Left ventricle myocardium superior (tissue), 1 donor: ENCODE measurements at places on chromosomes 13 and 19. TPM values are rescaled to one million over a fixed set of nuclear protein-coding genes. Genes with fewer than 3 reads are reported as not detected.
A peak's percentile ranks its signal among the peaks of the same experiment; 100 is the strongest.

The LHB gene
- not detected for total RNA-seq

The FIZ1 gene
- 16.3 TPM for total RNA-seq

DNA sequence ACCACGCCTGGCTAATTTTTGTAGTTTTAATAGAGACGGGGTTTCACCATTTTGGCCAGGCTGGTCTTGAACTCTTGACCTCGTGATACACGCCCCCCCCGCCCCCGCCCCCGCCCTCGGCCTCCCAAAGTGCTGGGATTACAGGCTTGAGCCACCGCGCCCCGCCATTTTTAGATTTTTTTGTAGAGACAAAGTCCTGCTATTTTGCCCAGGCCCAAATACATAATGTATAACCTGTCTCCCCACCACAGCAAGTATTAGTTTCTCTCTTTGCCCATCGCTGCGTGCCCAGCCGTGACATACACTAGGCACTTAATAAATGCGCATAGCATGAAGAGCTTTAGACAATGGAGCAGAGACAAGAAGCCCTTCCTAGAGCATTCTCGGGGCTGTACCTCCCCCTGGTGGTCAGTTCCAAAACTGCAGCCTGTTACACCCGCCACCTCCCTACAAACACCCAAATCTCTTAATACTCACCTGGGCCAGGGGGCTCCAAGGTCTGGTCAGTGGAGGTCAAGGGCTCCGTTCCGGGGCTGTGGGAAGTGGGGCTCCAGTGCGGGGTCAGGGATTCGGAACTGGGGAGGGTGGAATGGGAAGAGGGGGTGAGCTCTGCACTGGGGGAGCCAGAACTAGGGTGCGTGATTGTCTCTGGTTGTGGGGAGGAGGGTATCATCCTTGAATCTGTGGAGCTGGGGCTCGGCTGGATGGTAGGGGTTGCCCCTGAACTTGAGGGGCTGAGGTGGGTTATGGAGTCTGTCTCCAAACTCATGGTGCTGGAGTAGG is 22.5 kb downstream of the IQCN start:
- DNase-seq = peak; percentile 75

DNA sequence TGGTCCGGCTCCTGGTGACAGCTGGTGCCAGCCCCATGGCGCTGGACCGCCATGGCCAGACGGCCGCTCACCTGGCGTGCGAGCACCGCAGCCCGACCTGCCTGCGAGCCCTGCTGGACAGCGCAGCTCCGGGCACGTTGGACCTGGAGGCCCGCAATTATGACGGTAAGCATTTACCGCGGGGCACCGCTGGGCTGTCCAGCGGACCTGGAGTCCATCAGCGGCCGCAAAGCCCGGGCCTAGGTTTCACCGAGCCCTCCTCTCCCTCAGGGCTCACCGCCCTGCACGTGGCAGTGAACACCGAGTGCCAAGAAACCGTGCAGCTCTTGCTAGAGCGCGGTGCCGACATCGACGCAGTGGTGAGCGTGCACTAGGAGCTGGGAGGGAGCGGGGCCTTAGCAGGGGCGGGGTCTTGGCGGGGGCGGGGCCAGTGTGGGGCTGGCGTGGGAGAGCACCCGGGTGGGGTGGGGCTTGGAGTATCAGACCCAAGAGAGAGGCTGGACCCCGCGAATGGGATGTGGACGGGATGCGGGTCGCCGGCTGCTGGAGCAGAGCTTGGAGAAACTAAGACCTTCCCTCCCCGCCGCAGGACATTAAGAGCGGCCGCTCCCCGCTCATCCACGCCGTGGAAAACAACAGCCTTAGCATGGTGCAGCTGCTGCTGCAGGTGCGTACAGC is 8.7 kb downstream of the BCL3 start:
- peak; percentile 83 for DNase-seq

GRCh38 chr13:47859165-47859564 is 141.9 kb downstream of the SUCLA2 start:
- DNase-seq = no peak

DNA sequence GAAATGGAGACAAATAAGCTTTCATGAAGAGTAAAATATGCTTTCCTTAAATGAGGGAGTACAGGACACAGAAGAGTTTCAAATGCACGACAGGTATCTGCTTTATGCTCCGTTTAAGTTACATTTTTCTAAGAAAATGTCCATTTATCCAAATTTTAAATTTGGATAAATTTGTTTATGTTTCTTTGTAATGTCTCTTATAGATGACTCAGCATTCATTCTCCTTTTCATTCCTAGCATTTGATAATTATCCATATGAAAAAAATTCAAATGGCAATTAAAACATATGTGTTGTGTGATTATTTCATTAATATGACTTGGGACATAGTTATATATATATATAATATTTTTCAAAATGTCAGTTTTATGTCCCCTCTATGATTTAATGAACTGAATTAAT is 1449.3 kb downstream of the SLITRK1 start:
- no peak for DNase-seq

The MLLT1 gene
- 45.8 TPM for total RNA-seq

The TNFRSF19 gene
- 41.6 TPM for total RNA-seq

- peak; percentile 13 for DNase-seq
These were observed 23.4 kb downstream of the MED26 start for GRCh38 chr19:16604615-16605014.

The PSG11 gene
- total RNA-seq = not detected

- no peak for DNase-seq
These were observed 11.9 kb upstream of the C13orf42 start for GRCh38 chr13:51122868-51123566.

The RNF113B gene
- not detected for total RNA-seq

DNA sequence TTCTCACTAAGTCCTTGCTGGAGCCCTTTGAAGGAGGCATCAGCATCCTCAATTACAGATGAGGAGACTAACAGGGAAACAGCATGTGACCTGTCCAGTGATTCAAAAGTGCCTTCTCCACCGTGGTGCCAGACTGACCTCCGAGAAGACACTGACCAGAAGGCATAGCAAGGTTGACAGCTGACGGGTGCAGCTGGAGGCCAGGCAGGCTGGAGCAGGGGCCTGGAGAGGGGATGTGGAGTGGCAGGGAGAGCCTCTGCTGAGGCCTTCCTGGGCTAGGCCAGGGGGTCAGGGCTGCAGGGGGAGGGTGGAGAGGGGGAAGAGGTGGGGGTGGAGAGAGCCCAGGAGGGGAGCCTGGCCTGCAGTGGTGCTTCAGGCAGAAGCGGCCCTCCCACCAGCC is 66.3 kb downstream of the KCTD15 start:
- peak; percentile 33 for DNase-seq

GRCh38 chr19:35146746-35147459 is 3.8 kb downstream of the FXYD7 start:
- DNase-seq = no peak

DNA sequence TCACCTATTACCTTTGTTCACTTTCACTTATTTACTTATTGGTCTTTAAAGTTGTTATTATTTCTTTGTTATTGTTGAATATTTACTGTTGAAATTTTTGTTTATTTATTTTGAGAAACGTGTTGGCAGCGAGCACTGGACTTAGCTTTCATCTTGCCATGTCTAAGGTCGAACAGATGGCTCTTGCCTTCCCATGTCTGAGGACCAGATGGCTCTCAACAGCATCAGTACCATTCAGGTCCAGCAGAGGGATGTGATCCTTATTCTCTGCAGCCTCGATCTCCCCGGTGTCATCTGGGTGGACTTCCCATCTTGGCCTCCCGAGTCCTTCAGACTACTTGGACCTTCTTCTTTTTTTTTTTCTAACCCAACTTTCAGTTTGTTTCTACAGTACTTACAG is 1437.6 kb downstream of the UQCRFS1 start:
- DNase-seq = no peak

DNA sequence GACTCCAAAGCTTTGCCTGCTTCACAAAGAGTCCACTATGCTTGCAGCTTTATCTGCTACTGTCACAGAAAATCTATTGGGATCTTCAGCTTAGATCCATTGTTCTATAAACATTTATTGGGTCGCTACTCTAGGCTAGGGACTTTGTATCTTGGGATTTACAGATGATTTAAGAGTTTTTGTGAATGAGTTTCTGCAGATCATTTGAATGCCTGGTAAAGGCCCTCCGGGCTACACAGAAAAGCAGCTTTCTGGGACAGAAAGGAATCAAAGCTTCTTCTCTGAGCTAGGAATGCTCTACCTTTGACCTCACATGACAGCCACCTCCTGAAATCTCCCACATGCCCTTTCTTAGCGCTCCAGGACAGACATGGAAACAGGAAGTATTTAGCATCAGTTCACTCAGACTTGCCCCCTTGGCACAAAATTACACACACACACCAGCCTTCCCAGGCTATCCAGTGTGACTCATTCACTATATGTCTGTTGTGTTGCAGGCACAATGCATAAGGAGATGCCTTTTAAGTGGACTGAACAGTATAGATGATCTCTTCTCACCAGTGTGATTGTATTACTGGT is 492.4 kb downstream of the DACH1 start:
- no peak for DNase-seq

- DNase-seq = peak; percentile 76
These were observed 1.0 kb downstream of the EPOR start for GRCh38 chr19:11382898-11383705.

- no peak for DNase-seq
These were observed 6.5 kb downstream of the PIAS4 start for GRCh38 chr19:4013886-4014540.

DNA sequence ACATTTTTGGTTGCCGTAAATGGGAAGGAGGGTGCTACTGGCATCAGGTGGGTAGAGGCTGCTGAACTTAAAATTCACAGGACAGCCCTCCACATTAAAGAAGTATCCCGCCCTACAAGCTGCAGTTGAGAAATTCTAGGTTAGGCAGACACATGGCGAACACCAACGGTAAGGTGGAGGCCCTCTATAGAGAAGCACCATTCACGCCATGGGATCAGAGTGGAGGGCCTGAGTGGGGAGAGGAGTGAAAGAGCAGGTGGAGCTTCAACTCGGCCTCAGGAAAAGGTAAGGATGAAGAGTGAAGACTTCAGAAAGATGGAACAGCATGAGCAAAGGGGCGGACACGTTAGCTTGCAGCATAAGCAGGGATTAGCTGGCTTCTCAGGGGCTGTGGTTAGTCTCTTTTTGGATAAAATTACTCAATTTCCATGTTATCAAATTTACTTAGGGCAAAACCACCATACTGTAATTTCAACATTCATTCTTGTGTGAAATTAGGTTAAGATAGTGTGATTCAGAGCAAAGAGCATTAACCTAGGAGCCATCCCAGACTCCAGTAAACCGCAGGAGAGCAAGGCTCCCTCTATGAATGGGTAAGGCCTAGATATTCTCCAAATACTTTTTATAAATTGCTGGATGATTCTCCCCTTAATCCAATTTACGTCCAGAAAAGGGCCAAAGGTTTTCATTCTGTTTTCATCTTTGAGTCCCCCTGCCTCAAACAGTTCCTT is 1.2 kb downstream of the EEF1AKMT1 start:
- no peak for DNase-seq

GRCh38 chr13:73223372-73223781 is 164.6 kb downstream of the KLF5 start:
- no peak for DNase-seq

- no peak for DNase-seq
These were observed 2.4 kb upstream of the CTU1 start for GRCh38 chr19:51110666-51110971.

DNA sequence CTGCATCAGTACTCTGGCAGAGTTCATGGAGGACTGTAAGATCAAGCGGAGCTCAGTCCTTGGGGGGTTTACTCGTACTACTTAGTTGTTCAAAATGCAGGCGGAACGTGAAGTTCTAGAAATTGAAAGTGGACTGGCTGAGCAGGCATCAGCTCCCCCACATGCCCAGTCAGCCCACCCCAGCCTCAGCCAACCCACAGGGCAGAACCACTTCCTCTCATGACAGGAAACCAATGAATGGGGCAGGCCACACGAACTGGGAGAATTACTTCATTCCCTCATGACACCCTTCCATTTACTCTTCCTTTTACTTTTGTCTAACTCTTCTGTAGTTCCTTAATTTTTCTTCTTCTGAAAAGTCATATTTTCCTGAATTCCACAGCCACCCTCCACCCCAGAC is 71.9 kb downstream of the FLT1 start:
- DNase-seq = peak; percentile 49

DNA sequence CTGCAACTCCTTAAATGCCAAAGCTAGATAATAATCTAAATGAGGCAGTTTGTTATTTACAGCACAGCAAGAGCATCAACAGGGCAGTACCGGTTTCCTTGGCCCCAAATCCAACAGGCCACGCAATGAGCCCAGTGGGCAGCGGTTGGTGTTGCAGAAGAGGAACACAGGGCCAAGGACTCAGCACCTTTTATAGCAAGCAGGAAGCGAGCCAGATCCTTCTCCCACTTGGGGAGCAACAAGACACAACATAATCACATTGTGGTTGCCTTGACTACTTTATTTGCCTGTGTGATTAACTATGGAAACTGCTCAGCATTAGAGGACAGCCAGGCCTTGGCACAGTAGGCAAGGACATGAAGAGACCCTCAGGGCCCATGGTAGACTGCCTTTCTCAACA is 67.1 kb upstream of the HTR2A start:
- DNase-seq = no peak

DNA sequence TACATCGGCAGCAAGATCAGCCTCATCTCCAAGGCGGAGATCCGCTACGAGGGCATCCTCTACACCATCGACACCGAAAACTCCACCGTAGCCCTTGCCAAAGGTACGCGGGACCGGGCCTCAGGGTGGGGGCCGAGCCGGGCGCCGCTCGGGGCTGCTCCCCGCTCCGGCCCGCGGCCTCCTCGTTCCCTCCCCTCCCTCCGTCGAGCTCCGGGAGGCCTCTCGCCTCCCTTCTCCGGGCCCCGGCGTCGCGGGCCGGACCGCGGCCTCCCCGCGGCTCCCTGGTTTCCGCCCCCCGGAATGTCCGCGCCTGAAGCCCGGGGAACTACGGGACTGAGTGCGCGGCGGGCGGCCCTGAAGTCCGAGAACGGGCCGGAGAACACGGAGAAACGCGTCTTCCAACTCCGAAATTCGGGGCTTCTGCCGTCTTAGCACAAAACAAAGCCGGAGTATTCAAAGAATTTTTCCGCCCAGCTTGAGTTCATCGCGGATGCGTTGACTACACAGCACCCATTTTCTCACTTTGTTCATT is 423 bp downstream of the LSM14A start:
- DNase-seq = peak; percentile 49

- DNase-seq = no peak
These were observed 58.6 kb downstream of the WASF3 start for GRCh38 chr13:26616126-26616525.

DNA sequence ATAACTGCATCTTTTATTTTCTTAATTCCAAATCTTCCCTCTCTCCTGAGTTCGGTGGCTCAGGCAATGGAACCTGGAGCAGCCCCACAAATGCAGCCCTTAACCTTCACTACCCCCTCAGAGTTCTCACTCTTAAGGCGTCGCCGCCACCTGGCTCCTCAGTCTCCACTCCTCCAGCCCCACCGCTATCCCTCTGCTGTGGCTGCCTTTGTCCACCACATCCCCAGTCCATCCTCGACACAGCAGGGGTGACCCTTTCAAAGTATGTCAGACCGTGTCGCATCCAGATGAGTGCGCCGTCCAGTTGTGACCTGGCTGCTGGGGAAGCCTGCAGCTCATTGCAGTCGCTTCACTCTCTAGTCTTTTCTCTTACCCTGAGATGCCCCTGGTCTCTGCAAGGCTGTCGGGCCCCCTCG is 1.0 kb downstream of the SPPL2B start:
- DNase-seq = no peak
